ENCODE measurements at places on chromosomes 5 and 9. TPM values are rescaled to one million over a fixed set of nuclear protein-coding genes. Genes with fewer than 3 reads are reported as not detected.

DNA sequence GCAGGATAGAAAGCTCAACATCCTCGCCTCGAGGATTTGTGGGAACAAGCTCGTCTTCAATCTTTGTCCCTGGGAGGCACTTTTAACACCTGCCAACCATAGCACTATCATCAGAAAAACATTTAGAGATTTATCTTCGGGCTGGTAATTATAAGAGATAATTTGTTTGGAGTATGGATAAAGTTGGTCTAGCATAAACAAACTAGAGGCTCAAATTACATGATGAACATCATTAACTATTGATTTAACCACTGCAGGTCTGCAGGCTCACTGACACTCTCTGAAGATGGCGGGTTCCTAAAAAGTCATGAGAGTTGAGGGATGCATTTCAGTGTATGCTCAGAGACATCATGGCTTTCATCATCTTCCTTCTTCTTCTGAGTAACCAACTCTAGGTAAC, 25.8 kb upstream of the PCA3 start:
- DNase-seq, result no peak

PCDHA9 gene
- total RNA-seq, result 0.07 TPM

NEUROG1 gene
- not detected for total RNA-seq

DNA sequence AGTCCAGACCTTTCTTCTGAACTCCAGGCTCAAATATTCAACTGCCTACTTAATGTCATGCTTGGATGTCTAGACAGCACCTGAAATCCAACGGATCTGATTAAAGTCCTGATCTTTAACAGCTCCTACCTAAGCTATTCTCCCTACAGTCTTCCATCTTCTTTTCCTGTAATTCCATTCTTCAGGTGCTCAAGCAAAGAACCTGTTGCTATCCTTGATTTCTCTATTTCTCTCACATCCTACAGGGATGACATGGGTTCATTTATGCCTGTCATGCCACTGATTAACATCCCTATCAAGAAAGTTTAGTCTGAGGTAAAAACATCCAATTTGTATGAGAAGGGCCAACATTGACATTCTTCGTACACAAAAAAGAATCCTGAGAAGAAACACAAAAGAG, 163.2 kb downstream of the TMC1 start:
- DNase-seq, result no peak

GRCh38 chr5:119402555-119402954, 46.7 kb downstream of the TNFAIP8 start:
- no peak for DNase-seq

- DNase-seq, result no peak
Measured at GRCh38 chr5:14211818-14212803, 69.0 kb downstream of the TRIO start.

GRCh38 chr5:143397302-143398052, 6.0 kb downstream of the NR3C1 start:
- no peak for DNase-seq

DNA sequence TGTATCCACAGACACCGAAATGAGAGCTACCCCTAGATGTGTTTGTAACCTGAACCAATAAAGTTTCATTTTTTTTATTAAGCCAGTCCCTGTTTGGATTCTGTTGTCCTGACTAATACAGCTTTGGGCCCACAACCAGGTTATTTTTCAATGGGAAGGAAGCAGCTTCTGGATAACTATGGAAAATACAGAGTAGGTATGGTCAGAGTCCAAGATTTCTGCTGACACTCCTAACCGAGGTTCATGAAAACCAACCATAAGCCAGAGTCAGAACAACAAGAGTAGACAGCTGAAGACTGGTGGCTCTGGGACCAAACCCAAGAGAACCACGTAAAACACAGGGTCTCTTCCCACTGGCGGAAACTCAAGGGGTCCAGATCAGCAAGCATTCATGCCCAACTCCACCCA, 10.8 kb downstream of the KLF9 start:
- DNase-seq, result no peak

PRKAA1 gene
- total RNA-seq, result 83.5 TPM
